ENCODE measurements at places on chromosomes 2 and 18.

GRCh38 chr18:46013484-46014189, 46.5 kb upstream of the EPG5 start:
- no peaks in the 10 kb centered on the region for H3K36me3 ChIP-seq
- no peak for DNase-seq
- H3K4me3 ChIP-seq = no peak overlapping the region
- H3K4me1 ChIP-seq = no peaks in the 10 kb centered on the region
- no peak overlapping the region for H3K27ac ChIP-seq

GRCh38 chr18:51068105-51068504, 38.1 kb downstream of the SMAD4 start:
- H3K4me1 ChIP-seq = no peaks in the 10 kb centered on the region
- peaks cover 8% of the 10 kb centered on the region for H3K36me3 ChIP-seq
- no peak overlapping the region for H3K4me3 ChIP-seq
- H3K27me3 ChIP-seq = no peaks in the 10 kb centered on the region
- no peak for DNase-seq

DNA sequence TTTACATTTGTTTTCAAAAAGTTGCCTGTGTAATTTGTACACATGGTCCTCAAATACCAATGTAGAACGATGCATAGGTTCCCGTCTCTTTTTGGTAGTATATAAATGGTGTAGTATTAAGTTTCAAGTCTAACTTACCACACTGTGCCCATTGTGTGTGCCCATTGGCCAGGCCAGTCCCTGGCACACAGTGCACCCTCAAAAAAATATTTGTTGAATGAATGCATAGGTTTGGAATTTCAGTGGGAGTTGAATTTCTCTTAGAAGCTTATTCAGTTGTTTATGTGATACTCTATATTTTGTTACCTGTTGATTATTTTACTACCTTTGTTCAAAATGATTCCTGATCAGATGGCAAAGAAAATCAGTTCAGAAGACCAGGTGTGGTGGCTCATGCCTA, 30.1 kb downstream of the IDH1 start:
- no peak for DNase-seq
- H3K27me3 ChIP-seq = no peaks in the 10 kb centered on the region
- H3K36me3 ChIP-seq = no peaks in the 10 kb centered on the region
- H3K4me1 ChIP-seq = no peaks in the 10 kb centered on the region
- no peak overlapping the region for H3K4me3 ChIP-seq

GRCh38 chr2:80199504-80199903, 105.0 kb downstream of the LRRTM1 start:
- no peak overlapping the region for H3K4me3 ChIP-seq
- H3K36me3 ChIP-seq = no peaks in the 10 kb centered on the region
- H3K27ac ChIP-seq = no peak overlapping the region
- H3K27me3 ChIP-seq = no peaks in the 10 kb centered on the region

- no peaks in the 10 kb centered on the region for H3K27me3 ChIP-seq
- no peak for DNase-seq
- H3K4me3 ChIP-seq = no peak overlapping the region
- no peaks in the 10 kb centered on the region for H3K36me3 ChIP-seq
- H3K4me1 ChIP-seq = no peaks in the 10 kb centered on the region
Observed at GRCh38 chr2:8886202-8886518, 48.7 kb upstream of the KIDINS220 start.

DNA sequence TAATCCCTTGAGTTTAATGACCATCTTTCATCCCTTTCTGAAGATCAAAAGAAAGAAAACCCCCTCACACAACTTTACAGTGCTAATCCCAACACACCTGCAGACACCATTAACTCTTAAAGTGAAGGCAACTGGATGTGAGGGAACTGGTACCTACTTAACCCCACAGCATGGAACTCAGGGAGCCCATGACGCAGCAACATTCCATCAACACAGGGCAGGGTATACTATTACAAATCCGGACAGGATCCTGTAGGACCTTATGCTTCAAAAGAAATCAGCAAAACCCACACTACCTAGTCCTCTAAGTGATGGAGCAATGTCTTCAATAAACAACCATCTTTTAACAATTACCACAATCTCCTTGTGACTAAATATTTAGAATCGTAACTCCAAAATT, 78.6 kb downstream of the FARSB start:
- no peak overlapping the region for H3K27ac ChIP-seq
- no peak overlapping the region for H3K4me3 ChIP-seq
- H3K4me1 ChIP-seq = peaks cover 5% of the 10 kb centered on the region
- no peaks in the 10 kb centered on the region for H3K27me3 ChIP-seq

DNA sequence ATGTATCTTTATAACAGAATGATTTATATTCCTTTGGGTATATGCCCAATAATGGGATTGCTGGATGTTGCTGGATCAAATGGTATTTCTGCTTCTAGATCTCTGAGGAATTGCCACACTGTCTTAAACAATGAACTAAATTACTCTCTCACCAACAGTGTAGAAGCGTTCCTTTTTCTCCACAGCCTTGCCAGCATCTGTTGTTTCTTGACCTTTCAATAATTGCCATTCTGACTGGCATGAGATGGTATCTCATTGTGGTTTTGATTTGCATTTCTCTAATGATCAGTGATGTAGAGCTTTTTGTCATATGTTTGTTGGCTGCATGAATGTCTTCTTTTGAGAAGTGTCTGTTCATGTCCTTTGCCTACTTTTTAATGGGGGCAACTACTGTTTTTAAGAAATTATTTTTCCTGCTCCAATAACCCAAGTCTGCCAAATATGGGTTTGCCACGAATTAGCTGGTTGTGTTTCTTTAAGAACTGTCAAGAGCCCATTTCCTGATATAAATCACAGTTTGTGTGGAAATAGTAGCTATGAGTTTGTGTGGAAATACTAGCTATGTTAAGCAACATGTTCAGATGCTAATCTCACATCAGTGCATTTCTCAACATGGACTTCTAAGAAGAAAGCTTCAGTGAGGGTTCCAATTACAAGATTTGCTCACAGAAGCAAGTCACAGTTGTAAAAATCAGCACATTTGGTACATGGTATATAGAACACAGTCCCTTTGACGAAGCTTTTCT, 259.4 kb downstream of the ANAPC1 start:
- no peaks in the 10 kb centered on the region for H3K36me3 ChIP-seq
- H3K4me3 ChIP-seq = no peak overlapping the region
- H3K27ac ChIP-seq = no peak overlapping the region
- no peaks in the 10 kb centered on the region for H3K27me3 ChIP-seq
- no peaks in the 10 kb centered on the region for H3K4me1 ChIP-seq

DNA sequence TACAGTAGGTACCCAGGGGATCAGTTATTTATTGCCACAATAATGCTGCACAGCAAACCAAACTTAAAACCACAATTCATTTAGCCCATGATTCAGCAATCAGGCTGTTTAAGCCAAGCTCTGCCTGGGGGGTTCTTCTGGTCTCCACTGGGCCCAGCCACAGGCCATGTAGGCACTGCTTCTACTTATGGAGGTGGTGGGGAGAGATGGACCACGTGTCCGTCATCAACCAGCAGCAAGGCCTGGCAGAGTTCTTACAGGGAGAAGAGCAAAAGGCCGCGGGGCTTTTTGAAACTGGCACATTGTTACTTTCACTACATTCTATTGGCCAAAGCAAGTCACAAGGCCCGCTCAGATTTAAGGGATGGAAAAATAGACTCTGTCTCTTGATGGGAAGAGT, 76.3 kb upstream of the DAPL1 start:
- no peak overlapping the region for H3K4me3 ChIP-seq
- H3K27me3 ChIP-seq = no peaks in the 10 kb centered on the region
- no peaks in the 10 kb centered on the region for H3K36me3 ChIP-seq
- no peak for DNase-seq
- H3K27ac ChIP-seq = no peak overlapping the region

- no peaks in the 10 kb centered on the region for H3K4me1 ChIP-seq
- no peak for DNase-seq
- no peaks in the 10 kb centered on the region for H3K27me3 ChIP-seq
- no peak overlapping the region for H3K4me3 ChIP-seq
- H3K36me3 ChIP-seq = no peaks in the 10 kb centered on the region
Observed at GRCh38 chr2:17355608-17356329, 162.5 kb downstream of the RAD51AP2 start.

GRCh38 chr2:48450936-48451602, 78.9 kb upstream of the STON1 start:
- no peak overlapping the region for H3K4me3 ChIP-seq
- peaks cover 18% of the 10 kb centered on the region for H3K36me3 ChIP-seq
- H3K4me1 ChIP-seq = peaks cover 14% of the 10 kb centered on the region
- no peaks in the 10 kb centered on the region for H3K27me3 ChIP-seq
- no peak overlapping the region for H3K27ac ChIP-seq

GRCh38 chr18:36265015-36265414, 32.5 kb upstream of the FHOD3 start:
- no peaks in the 10 kb centered on the region for H3K36me3 ChIP-seq
- no peak overlapping the region for H3K27ac ChIP-seq
- DNase-seq = peak; percentile 42
- H3K27me3 ChIP-seq = no peaks in the 10 kb centered on the region

- DNase-seq = no peak
- no peak overlapping the region for H3K27ac ChIP-seq
- H3K27me3 ChIP-seq = no peaks in the 10 kb centered on the region
- peaks cover 19% of the 10 kb centered on the region for H3K4me1 ChIP-seq
Observed at GRCh38 chr2:41966920-41967319, 80.9 kb upstream of the PKDCC start.
